Stimulated activated CD4-positive, alpha-beta T cell treated with anti-CD3 and anti-CD28 coated beads, Interleukin-1b, Interleukin-23, amount 100 ng/mL, for 1 hour (primary cell): ENCODE measurements at places on chromosomes 1 and 21.

DNA sequence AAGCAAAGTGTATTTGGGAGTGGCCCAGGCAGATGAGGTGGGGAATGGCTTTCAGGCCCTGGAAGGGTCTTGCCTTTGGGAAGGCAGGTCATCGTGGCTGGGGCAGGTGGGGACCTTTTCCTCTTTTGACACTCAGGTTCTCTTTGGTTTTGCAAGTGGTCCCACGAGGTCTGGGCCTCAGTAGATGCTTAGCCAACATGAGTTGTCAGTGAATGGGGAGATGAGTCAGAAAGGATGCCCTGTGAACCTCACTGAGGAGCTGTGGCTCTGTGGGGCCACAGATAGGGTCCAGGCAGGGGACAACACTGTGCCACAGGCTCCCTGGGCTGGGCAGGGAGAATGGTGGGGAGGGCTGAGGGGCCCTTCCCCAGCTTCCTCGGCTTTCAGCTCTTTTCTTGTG lies 19.0 kb downstream of the ARHGEF10L start:
- no peak for DNase-seq

- no peak for DNase-seq
These were observed 15.7 kb downstream of the OR2B11 start for GRCh38 chr1:247442164-247442563.

DNA sequence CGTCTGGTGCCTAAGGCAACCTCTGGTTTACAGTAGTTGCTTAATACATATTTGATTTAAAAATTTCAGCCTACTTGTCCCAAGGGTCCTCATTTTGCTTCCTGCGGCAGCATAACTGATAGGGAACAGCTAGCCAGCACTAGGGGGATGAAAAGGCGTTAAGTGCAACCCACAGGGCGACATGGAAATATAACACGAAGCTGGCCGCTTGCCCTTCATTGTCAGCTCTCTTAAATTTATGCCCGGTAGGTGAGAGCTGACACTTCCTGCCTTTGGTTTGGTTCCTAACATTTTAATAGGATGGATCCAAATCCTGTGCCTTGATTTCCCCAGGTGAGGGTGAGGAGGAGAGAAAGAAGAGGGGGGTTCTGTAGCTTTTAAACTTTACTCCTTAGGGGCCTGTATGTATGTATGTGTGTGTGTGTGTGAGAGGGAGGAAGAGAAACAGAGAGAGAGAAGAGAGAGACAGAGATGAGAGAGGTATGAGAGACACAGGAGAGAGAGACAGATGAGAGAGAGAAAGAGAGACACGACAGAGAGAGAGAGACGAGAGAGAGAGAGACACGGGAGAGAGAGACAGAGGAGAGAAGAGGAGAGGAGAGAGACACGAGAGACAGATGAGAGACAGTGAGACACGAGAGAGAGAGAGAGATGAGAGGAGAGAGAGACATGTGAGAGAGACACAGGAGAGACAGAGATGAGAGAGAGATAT lies 938 bp upstream of the ACTN2 start:
- DNase-seq = no peak

GRCh38 chr1:30962609-30963508 lies 54.3 kb upstream of the SDC3 start:
- DNase-seq = no peak

GRCh38 chr21:34561806-34562205 lies 49.8 kb upstream of the KCNE1 start:
- DNase-seq = no peak
